NK-92 treated with Interleukin-12 subunit alpha and Interleukin-12 subunit beta, amount 100 ng/mL, for 24 hours (cell line): ENCODE measurements at places on chromosomes 5 and 9.

DNA sequence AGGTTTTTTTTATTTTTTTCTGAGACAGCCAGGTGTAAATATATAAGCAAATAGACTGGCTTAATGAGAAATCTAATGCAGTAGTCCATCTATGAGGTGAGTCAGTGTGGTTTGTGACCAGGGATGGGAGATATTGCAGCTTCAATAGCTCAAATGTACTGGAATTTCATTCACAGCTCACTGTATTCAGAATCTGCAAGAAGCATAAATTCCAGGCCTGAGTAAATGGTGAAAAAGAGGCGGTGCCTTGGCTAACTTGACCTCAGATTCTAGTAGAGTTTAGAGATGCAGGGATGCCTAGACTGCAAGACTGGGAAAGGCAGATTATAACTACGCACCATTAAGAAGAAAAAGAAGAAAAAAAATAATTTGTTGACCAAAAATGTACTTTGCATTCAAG, 151.9 kb upstream of the SMC2 start:
- no peak for DNase-seq

DNA sequence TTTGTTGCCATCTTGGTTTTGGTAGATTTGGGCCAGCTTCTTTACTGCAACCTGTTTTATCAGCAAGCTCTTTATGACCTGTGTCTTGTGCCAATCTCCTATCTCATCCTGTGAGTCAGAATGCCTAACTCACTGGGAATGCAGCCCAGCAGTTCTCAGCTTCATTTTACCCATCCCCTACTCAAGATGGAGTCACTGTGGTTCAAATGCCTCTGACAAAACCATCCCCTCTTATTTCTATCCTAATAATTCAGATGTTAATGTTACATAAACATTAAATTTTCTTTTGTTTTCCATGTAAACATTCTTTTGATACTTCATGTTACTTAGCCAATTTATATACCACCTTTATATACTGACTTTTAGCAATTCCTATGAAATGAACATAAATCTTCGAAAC, 746.3 kb downstream of the CDH18 start:
- no peak for DNase-seq

DNA sequence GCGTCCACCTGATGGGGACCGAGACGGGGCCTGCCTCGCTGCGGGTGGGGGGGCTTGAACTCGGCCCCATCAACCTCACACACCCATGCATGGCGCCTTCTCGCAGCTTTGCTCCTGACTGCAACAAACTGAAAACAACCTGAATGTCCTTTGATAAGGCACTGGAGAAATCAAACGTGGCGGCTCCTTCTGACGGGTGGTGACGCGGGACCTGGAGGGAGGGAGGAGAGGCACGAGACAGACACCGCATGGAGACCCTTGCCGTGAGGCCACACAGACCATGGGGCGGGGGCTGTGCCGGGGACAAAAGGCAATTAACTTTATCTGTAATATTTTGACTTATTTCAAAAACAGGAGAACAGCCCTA, 48.6 kb downstream of the NACC2 start:
- DNase-seq = no peak

DNA sequence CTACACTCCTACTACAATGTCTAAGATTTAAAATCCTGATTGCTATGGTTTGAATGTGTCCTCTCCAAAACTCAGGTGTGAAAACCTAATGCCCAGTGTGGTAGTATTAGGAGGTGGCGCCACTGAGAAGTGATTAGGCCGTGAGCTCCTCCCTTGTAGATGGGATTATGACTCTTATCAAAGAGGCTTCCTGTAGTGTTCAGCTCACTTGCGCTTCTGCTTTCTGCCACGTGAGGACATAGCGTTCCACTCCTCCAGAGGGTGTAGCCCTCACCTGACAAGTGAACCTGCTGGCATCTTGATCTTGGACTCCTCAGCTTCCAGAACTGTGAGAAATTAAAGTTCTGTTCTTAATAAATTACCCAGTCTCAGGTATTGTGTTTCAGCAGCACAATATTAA, 33.0 kb upstream of the WHRN start:
- DNase-seq = no peak

- DNase-seq = no peak
These were observed 10.7 kb downstream of the SLC35A4 start for GRCh38 chr5:140575309-140575708.

DNA sequence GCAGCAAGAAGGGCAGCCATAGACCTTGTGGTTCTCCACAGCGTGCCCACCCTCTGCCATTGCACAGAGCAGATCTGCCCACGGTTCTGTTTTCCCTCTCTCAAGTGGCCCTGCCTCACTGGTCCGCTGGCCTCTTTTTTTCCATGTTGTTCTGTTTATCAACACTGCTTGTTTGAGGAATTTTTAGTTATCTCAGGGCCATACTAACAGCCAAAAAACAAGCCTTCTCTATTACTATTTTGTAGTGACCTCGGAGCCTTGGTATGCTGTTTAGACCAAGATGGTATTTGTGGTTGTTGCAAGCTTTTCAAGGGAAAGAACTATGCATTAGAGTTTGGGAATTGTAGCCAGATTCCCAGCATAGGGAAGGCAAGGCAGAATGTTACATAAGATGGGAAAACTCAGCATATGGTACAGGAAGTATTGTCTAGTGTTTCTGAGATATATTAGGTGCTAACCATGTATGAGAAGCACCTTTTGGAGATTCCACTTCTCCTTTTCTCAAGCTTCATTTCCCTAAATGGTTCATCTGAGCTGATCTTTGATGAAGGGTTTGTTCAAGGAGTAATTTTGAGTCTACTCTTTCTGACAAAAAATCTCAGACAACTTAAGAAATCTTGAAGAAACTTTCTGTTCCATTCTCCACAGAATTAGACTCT, 54.3 kb downstream of the NUP214 start:
- no peak for DNase-seq

DNA sequence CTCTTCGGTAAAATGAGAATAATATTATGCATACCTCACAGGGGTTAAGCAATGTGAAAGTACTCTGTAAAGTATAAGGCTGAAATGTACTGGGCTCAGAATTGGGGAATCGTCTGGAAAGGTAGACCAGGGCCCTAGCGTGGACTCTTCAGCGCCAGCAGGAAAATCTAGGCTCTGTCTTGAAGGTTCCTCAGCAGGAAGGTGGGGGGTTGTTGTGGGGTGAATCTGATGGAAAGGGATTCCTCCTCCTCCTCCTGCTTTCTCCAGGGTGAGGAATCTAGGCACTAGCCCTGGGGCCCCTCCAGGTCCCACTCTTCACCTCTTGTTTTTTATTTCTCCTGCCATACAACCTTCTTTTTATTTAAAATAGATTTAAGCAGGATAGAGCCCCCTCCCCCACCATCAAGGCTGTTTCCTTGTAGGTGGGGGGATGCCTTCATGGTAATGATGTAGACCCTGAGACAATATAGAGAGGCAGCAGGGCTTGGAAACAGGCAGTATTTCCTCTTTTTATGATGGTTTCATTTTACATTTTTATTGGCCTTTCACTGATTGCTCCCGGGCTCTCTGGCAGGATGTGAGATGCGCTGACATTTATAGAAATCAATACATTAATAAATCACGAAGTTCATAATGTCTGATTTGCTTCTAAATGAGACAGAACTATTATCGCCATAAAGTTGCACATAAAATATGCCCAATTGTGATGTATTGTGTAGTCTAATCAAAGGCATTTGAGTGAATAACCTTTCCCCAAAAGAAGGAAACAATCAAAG, 78.9 kb upstream of the GABRP start:
- no peak for DNase-seq

- no peak for DNase-seq
These were observed 294.9 kb downstream of the MED10 start for GRCh38 chr5:6083311-6083978.

DNA sequence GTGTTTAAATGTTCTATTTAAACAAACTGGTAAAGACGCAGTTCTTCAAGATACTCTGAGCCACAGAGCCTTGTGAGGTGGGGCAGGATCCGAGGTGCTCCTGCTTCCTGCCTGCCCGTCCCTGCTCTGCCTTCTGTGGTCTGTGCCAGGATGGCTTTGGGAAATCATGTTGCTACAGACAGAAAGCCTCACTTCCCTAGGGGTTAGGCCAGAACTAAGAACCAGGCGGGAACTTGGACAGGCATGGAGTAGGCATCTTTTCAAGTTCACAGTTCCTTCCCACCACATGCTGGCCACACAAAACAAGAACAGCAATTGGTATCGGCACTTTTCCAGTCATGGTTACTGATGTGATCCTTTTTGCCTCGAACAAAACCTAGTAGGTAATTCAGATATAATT, 67.7 kb upstream of the SPOCK1 start:
- no peak for DNase-seq

DNA sequence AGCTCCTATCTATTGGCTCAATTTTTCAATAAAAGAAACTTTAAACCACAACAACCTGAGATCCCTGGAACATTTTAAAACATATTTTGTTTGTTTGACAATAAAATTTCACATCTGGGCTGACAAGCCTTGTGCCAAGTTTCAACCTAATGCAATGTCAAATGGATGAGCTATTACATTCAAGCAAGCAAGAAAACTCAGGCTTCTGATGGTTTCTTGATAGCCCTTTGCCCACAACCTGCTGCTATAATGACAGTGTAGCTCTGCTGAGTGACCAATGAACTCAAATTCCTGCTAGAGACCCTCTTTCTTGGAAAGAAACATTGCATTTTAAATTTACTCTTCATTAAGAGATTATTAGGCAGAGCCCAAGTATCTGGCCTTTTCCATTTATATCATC, 472.9 kb downstream of the ARHGEF28 start:
- no peak for DNase-seq

- DNase-seq = no peak
These were observed 41.9 kb upstream of the CFAP157 start for GRCh38 chr9:127664678-127665507.

GRCh38 chr9:108549184-108549583, 306.6 kb downstream of the ACTL7B start:
- no peak for DNase-seq

DNA sequence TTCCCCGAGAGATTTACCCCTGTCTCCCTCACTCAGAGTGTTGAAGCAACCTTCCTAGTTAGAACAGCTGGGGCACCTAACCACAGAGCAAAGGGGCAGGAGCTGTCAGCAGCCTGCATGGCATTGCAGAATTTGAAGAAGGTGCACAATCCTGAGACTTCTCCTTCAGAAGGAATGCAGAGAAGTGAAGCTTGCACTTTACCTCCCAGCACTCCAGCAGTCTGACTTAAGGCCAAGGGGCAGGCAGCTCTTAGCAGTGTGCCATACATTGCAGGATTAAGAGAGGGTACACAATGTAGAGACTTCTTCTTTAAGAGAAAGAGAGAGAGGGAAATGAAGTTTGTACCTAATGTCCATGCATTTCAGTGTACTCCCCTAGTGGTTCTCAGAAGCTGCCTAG, 236.0 kb upstream of the FBXL7 start:
- DNase-seq = no peak

DNA sequence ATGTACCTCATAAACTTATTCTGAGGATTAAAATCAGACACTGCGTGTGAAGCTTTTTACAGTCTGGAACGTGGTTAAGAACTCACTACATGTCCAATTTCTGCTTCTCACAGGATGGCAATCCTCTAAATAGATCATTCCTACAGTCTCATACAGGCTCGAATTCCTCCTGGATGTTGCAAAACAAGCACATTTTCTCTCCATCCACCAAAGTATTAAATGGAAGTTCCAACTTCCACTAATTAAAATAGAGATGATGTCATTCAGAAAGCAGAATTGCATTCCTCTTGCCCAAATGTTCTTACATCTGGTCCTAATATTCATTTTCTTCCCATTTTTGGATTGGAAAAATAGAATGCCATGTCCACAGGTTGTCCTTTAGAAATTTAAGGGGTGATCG, 145.5 kb upstream of the PCA3 start:
- DNase-seq = no peak

- DNase-seq = no peak
These were observed 221.7 kb downstream of the SMARCA2 start for GRCh38 chr9:2236850-2237249.

- no peak for DNase-seq
These were observed 48.0 kb downstream of the SHLD3 start for GRCh38 chr5:65672796-65673195.

- no peak for DNase-seq
These were observed 130.3 kb upstream of the TARS1 start for GRCh38 chr5:33310451-33310850.

DNA sequence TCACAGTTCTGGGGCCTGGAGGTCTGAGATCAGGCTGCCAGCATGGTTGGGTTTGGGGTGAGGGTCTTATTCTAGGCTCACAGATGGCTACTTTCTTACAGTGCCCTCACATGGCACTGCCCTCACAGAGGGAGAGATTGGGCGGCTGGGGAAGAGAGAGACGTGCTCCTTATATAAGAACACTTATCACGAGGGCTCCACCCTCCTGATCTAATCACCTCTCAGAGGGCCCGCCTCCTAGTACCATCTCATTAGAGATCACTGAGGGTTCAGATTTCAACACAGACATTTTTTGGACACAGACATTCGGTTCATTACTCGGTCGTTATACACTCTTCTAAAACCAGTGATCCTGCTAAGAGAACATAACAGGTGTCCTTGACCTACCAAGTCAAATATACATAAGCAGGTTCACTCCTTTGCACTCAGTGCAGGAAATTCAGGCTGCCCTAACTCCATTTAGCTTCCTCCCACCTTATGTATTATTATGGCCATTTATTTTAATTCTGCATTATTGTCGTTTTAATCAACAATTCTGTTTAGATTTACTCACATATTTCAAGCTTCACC, 121.7 kb downstream of the ICE1 start:
- no peak for DNase-seq

GRCh38 chr5:143057580-143057999, 287.4 kb downstream of the ARHGAP26 start:
- no peak for DNase-seq

DNA sequence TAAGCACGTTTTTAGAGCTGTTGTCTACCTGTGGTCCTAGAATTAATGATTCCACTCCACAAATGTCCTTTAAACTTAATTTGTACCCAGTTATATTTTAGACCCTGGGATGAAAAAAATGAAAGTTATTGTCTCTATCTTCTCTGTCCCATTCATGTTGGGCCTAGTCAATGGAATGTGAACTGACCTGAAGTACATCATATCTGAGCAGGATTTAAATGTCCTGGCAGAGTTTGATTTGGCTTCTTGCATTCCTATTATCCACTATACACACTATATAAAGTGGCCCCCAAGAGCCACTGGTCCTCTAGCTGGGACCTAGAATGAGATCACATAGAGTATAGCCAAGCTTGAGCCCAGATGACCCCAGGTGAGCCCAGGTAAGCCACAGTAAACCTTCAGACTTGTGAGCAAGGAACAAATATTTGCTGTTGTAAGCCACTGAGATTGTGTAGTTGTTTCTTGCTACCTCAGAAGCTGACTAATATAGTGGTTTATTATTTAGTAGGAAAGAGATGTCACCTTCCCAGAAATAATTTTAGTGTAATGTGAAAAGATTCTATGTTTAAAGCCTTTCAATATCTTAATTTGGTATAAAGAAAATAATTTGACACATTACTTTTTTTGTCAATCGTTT, 37.1 kb upstream of the C6 start:
- no peak for DNase-seq
